Left renal pelvis (tissue), 4 donors: ENCODE measurements at places on chromosomes 11 and 22. TPM values are rescaled to one million over a fixed set of nuclear protein-coding genes. Genes with fewer than 3 reads are reported as not detected.
A peak's percentile ranks its signal among the peaks of the same experiment; 100 is the strongest.

GRCh38 chr22:17888855-17889254 lies 114.6 kb upstream of the BID start:
- no peak for DNase-seq

GRCh38 chr11:123405123-123405592 lies 24.9 kb upstream of the GRAMD1B start:
- DNase-seq, result no peak

The CASTOR1 gene
- 9.0 TPM for polyA plus RNA-seq

DNA sequence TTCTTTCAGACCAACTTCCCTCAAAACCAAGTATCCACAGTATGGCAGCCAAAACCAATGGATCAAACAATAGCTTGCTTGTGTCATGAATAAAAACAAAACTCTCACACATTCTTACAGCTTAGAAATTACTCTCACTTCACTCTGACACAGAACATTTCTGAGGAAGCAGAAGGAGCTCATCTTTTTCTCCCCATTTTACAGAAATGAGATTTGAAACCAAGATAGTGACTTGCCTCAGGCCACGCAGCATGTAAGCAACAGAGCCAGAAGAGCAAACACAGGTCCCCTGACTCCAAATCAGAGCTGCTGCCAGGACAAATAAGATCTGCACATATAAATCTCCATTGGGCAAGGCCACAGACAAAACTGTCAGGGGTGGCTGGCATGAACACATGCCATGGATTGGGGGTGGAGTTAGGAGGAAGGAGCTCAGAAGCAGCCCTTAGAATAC lies 64.8 kb downstream of the RAB30 start:
- no peak for DNase-seq

The SPA17 gene
- polyA plus RNA-seq, result 5.0 TPM

- DNase-seq, result no peak
Measured at GRCh38 chr11:122717264-122717867, 61.8 kb downstream of the UBASH3B start.

The ROBO4 gene
- 16.9 TPM for polyA plus RNA-seq

GRCh38 chr22:26215736-26216135 lies 46.5 kb downstream of the SEZ6L start:
- no peak for DNase-seq

- DNase-seq, result no peak
Measured at GRCh38 chr11:84837402-84838069, 789.6 kb downstream of the DLG2 start.

- no peak for DNase-seq
Measured at GRCh38 chr11:132068556-132068955, 698.1 kb downstream of the NTM start.

GRCh38 chr11:111063726-111064517 lies 181.6 kb upstream of the POU2AF2 start:
- DNase-seq, result no peak

The ME3 gene
- polyA plus RNA-seq, result 12.6 TPM

GRCh38 chr22:49668402-49668801 lies 159.3 kb downstream of the BRD1 start:
- DNase-seq, result no peak

DNA sequence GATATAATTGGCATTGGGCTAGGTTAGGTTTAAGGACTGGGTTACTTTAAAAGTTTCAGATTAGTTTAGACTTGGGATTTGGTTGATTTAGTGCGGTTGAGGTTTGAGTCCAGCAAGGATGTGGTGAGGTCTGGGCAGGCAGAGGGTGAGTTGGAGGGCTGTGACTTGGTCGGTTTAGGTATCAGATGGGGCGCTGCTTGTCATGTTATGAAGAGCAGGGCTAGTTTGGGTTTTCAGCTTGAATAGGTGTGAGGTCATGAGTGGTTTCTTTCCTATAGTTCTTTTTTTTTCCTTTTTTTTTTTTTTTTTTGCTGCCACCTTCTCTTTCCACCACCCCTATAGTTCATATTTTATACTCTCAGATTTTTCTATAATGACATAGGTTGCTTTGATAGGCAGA lies 4.8 kb downstream of the CLCF1 start:
- no peak for DNase-seq

GRCh38 chr11:92740276-92740675 lies 229.2 kb upstream of the MTNR1B start:
- DNase-seq, result no peak

DNA sequence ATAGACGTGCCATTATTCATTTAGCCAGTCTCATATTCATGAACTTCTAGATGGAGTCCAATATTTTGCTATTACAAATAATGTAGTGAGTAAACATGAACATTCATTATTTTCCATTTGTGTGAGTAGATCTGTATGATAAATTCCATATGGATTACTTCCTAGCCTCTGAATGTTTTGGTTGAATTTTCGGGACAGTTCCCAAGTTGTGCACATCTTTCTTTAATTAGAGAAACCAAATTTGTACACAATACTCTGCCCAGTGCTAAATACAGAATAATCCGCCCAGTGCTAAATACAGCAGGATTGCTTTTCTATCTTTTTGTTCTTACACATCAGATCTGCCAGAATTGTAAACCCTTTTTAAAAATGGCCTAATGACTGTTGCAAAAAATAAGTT lies 17.1 kb upstream of the APLP2 start:
- DNase-seq, result no peak

GRCh38 chr11:1694064-1694845 lies 2.7 kb upstream of the KRTAP5-6 start:
- DNase-seq, result peak; percentile 63

The OR5AK2 gene
- 0.17 TPM for polyA plus RNA-seq

DNA sequence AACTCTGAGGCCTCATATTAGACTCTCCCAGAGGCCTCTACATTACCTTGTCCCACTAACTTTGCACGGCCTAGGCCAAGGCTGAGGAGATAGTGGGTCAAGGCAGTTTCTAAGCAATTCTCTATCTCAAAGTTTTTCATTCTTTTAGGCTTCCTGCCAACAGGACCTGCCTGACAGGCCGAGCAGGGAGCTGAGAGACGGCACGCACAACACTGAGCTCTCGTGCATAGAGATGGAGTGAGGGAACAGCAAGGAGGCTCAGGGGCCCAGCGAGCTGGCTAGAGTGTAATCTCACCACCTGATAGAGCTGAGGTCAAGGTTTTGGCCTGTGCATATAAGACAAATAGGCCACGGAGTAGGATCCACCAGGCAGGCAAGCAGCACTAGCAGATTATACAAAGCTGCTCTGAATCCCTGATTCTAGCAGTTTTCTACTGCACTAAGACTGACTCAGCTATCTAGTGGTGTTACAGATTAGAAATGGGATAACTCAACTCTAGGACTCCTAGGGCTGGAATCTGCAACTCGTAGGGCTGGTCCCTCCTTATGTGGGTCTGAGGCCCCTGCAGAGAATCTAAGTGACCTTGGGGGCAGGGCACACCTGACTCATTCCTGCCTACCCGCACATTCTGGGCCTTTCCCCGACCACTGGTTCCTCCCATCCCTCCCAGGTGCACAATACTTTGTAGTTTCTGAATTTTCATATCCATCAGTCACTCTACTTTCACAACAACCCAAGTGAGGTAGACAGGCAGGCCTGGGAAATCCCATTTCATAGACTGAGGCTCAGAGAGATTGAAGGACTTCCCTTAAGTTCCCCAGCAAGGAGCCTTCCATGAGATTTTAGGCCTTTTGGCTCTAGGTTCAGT lies 1.7 kb downstream of the CYB5R2 start:
- DNase-seq, result no peak
